Iris pigment epithelial cell (primary cell): ENCODE measurements at places on chromosomes 6 and 20.
A peak's percentile ranks its signal among the peaks of the same experiment; 100 is the strongest.

GRCh38 chr20:5433352-5433751 is 116.6 kb upstream of the PROKR2 start:
- no peak for DNase-seq

DNA sequence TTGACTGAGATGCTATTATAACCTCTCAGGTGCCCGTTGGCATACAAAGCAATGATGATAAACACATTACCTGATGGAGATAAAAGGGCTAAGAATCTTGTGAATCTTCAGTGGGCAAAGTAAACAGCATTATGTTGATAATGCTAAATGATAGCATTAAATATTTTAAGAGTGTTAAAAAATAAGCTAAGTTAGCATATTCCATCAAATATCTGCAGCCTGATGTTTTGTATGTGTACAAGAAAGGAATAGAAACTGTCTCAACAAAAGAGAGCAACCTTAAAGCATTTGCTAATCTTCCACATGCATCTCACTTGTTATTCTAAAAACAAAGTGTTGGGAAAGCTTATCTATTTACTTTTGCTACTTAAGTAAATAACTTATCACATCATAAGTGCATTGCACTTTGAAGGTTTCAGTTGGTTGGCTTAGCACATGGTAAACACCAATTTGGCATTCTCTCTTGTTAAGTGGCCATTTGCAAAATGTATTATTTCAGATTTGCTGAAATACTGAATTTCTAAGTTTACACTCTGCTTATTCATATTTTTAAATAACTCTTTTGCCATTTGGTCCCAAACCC is 151.6 kb downstream of the SYNDIG1 start:
- DNase-seq = no peak

- no peak for DNase-seq
Measured at GRCh38 chr6:19432966-19433498, 404.1 kb upstream of the ID4 start.

DNA sequence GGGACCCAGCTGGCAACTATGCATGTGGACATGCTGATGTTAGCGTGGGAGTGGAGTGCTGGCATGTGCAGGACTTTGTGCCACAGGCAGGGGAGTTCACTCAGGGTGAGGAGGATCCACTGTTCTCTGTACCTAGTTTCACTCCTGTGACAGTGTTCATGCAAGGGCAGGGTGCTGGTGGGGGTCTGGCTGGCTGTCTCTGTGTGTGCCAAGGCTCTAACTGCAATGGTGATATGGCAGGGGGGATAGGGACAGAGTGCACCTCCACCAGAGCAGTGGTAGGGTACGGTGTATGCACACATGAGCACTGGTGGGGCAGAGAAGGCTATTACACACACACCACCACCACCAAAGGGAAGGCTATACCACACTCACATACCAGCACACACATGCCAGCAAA is 210.2 kb upstream of the DEFB112 start:
- DNase-seq = no peak

GRCh38 chr20:10312111-10312510 is 93.5 kb downstream of the SNAP25 start:
- no peak for DNase-seq

DNA sequence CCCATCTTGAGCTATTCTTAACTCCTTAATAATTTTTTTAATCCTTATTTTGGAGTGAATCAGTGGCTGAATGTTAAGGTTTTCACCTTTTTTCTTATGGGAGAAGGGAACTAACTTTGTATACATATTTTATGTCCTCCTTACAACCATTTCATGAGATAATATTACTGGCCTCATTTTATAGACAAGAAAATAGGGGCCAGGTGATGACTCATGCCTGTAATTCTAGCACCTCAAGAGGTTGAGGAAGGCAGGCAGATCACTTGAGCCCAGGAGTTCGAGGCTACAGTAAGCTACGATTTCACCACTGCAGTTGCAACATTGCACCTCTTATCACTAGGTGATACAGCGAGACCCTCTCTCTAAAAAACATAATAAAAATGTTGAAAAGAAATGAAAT is 128.7 kb downstream of the TMEM242 start:
- DNase-seq = peak; percentile 69

DNA sequence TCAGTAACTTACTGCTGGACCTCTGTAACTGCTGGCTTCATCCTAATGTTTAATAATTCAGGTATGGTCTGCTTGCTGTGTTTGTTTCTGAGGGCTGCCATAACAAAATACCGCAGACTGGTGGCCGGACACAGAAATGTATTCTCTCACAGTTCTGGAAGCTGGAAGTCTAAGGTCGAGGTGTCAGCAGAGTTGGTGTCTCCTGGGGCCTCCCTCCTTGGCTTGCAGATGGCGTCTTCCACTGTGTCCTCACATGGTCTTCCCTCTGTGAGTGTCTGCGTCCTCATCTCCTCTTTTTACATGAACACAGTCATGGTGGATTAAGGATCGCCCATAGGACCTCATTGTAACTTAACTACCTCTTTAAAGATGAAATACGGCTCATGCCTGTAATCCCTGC is 389.7 kb upstream of the JARID2 start:
- DNase-seq = no peak

DNA sequence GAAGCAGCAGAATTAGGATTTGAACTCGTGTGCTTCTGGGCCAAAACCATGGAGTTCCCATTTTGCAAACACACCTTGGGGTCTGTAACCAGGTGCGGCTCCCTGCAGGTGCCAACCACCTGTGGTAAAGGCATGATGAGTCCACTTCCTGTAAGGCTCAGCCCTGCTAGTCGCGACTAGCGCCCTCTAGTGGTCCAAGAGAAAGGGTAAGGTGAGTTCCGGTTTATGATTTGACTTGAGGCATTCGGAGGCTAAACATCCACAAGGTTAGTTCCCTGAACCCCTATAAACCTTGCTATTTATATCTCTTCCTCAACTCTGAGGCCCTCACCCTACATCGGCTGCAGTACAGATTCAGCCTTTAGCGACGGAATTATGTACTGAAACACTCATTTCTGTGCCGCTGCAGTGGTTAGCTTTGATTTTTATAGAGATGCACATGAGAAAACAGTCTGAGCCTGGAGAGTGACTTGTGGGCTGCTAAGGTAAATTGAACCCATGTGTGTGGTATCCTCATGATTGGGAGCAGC is 173.4 kb downstream of the PLCB1 start:
- DNase-seq = peak; percentile 36

DNA sequence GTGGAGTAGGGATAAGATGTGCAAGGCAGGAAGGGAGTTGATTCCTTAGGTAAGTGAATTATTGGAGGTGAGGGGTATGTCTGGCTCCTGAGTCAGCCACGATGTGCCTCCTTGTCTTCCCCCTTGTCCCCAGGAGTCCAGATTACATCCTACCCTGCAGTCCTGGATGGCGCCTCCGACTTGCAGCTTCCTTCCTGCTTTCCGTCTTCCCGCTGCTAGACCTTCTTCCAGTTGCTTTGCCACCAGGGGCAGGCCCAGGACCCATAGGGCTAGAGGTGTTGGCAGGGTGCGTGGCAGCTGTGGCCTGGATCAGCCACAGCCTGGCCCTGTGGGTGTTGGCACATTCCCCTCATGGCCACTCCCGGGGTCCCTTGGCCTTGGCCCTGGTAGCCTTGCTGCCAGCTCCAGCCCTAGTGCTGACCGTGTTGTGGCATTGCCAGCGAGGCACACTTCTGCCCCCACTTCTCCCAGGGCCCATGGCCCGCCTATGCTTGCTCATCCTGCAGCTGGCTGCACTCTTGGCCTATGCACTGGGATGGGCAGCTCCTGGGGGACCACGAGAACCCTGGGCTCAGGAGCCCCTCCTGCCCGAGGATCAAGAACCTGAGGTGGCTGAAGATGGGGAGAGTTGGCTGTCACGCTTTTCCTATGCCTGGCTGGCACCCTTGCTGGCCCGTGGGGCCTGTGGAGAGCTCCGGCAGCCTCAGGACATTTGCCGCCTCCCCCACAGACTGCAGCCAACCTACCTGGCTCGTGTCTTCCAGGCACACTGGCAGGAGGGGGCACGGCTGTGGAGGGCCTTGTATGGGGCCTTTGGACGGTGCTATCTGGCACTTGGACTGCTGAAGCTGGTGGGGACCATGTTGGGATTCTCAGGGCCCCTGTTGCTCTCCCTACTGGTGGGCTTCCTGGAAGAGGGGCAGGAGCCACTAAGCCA is 4.9 kb downstream of the ABCC10 start:
- DNase-seq = no peak

- no peak for DNase-seq
Measured at GRCh38 chr6:169824848-169825557, 73.6 kb downstream of the ERMARD start.

DNA sequence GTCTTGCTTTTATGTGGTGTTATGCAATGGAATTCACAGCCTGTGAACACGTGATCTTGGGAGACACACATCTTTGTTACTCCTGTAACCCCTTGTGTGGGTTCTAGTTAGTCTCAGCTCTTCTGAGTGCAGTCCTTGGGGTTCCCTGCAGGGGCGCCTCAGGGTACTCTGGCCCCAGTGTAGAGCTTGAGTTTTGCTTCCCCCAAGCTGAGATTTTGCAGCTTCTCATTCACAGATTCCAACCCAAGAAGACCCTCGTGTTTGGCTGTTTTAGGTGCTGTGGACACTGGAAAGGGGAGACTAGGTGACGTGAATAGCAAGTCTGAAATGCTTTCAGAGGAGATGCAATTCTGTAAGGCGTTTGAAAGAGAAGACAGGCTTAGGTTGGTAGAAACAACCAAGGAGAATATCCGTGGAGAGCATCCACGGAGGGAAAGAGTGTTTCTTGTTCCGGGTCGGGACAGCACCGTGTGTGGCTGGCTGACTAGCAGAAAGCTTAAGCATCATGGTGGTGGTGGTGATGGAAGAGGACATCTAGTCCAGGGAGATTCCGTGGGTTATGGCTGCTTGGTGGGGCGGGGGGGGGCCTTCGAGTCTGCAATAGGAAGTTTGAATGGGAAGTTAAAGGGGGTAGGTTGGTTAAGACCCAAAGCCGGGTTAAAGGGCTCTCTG is 30.1 kb downstream of the DUSP22 start:
- DNase-seq = no peak

DNA sequence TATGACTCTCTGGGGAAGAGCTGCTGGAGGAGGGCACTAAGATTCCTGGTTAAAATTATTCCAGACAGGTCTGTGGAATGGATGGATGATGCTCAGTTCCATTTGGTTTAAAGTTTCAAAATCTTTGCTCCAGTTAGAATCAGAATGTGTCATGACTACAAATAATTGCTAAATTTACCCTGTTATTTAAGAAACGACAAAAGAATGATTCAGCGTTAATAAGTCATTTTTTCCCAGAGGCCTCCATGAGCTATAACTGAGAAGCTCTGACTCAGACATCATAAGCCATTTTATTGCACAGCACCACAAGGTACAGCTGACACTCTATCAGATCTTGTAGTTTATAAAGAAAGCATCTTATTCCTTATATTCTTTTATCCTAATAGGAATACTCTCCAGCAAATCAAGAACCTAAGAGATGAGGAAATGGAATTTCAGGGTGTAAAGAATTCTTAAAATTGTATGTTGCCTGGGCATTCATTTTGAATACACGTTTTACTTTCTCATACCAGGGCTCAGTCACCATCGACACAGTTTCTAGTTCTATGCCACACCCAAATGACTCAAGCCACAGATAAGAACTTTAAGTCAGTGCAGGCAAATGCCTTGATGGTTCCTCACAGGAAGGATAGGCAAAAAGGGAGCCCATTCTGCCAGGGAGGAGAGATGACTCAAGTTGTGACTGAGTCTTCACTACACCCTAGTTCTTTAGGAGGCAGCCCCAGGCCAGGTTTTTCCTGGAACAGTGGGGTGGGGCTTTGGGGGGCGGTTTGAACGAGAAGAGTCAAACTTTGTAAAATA is 636.0 kb downstream of the MMUT start:
- peak; percentile 96 for DNase-seq

DNA sequence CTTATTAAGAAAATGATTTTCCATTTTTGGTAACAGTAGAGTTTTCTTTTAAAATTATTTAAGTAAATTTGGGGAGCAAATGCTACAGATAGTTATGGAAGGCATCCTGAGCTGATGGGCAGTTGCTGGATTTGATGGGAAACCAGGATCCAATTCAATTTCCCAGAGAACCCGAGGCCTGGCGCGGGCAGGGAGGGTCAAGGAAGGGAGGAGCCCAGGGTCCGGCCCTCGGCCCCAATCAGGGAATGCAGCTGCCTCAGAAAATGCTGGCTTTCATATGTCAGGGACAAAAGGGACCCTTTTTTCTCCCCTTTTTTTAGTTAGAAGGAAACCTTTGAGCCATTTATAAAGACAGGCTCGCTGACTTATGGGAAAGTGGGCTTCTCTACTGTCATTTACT is 42.1 kb downstream of the CTCFL start:
- no peak for DNase-seq

GRCh38 chr20:3563548-3564177 is 92.8 kb downstream of the ATRN start:
- DNase-seq = peak; percentile 56

- DNase-seq = peak; percentile 53
Measured at GRCh38 chr6:139290787-139291311, 949 bp downstream of the TXLNB start.

DNA sequence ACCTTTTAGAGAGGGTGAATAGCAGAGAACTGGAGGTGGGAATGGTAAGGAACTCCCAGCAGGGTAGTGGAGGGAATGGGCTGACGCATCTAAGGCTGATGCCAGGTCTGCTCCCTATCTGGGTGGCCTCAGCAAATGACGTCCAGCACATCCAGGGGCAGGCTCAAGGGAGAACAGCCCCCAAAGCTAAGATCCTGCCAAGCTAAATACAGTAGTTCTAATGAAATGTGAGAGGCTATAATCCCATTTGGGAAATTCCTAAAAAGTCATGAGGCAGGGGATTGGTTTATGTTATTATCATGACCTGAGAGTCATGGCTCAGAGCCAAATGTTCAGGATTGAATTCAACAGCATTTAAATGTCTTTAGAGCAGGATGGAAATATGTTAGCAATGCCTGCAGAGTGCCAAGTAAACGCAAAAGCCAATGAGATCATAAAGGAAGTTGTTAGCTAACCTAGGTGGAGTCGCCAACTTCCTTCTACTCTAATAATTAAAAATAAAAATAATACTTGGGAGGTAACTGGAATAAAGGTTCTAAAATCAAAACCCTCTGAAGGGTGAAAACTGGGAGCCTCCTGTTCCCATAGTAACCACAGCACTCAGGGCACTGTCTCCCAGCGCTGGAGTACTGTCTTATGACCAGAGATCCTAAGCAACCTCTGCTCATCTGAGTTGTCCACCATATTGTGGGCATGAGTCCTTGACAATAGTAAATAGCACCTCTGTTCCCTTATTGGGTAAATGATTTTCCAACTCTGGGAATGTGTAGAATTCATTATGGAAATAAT is 34.8 kb downstream of the IYD start:
- peak; percentile 92 for DNase-seq

GRCh38 chr6:161458201-161458951 is 184.5 kb upstream of the AGPAT4 start:
- DNase-seq = no peak

DNA sequence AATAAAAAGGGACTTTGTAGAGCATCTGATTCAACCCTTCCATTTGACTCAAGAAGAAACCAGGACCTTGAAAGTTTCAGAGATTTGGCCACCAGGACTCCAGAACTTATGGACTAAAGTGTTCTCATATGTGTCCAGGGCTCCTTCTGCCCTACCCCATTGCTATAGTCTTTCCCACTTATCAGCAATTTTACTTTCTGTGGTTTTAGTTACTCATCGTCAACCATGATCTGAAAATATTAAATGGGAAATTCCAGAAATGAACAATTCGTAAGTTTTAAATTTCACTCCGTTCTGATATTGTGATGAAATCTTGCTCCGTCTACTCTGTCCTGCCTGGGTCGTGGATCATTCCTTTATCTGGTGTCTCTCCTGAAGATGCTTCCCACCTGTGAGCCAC is 259.8 kb downstream of the PHACTR1 start:
- no peak for DNase-seq
